Kidney tubule cell (primary cell): ENCODE measurements at places on chromosomes 2 and 18.

DNA sequence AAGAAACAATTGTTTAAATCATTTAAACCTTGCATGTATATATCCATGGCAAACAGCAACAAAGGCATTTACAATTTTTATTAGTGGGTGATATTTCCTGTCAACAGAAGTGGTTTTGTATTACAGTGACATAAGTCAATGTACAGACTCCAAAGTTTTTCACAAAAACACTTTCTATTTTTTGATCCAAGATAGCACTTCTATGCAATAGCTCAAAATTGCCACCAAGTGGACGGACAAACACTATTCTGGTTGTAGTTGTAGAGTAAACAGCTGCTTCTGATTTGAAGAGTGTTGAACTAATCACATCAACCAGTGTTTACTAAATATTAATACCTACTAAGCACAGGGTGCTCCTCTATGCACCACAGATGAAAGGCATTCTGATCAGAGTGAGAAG, 421.4 kb downstream of the NCKAP5 start:
- no peak for DNase-seq

DNA sequence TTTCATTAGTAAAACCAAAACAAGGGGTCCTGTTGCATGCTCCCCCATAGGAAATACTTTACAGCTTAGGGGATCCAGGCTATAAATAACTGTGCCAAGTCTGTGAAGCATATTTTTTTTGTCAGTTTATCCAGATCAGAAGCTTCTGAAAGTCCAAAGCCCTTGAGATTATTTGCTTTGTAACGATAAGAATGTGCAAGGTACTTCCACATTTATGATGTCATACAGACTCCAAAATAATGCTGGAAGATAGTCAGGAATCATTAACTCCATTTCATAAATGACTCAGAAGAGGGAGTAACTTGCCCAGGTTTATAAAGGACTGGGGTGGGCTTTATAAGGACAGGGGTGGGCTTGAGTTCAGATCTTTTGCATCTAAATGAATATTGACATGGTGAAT, 29.3 kb downstream of the RDH14 start:
- peak; percentile 21 for DNase-seq

DNA sequence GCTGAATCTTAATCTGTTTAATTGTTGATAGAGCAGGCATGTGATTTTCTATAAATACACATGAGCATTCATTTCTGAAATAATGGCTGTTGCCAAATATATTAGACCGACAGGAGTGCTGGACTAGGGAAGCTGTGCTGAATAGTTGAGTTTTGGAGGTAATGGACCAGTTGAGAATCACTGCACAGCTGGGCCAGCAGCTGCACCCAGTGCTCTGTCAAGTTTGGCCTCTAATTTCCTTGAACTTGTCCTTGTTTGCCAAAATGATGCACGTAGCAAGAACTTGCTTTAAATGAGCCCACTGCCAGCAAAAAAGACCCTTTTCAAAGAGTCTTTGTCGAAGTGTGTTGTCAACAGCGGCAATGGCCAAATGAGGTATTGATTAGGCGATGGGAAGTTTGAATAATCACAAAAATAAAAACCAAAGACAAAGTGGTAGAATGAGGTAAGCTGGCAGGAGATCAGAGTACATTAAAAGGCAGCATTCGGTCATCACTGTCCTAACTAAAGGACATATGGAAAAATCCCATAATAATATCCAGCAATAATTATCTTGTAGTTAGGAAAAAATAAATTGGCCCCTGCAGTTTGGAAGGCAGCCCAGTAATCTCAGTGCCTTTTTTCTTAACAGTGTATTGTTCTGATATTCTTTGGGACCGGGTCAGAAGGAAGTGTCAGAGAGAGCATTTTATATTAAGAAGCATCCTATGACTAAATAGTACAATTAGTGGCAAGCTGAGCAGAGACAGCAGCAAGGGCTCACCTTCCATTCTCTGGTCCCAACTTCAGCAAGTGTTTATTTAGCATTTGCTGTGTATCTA, 126.2 kb downstream of the RAPGEF4 start:
- no peak for DNase-seq

DNA sequence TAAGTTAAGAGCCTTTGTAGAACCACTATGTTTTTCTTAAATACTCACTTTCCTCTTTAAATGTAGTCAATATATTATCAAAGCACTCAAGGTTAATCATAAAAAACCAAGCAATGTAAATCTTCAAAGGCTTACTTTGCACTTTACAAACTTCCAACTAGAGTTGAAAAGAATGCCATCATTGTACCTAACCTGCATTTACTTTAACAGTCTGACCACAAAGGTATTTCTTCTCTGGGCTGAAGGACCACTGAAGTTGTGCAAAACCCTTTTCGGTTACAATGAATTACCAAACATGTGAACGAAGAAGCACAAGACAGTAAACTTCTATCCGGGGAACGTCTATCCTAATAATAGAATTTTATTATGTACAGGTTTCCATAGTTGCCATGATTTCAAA, 3.0 kb downstream of the HNRNPLL start:
- no peak for DNase-seq

DNA sequence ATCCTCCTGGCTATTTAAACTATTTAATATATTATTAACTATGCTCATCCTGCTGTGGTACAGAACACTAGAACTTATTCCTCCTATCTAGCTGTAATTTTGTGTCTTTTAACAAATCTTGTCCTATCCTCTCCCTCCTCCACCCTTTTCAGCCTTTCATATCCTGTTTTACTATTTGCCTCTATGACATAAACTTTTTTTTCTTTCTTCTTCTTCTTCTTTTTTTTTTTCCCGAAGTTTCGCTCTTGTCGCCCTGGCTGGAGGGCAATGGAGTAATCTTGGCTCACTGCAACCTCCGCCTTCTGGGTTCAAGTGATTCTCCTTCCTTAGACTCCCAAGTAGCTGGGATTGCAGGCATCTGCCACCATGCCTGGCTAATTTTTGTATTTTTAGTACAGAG, 201.5 kb downstream of the LPIN1 start:
- DNase-seq = no peak
